Gastroesophageal sphincter (tissue), 4 donors: ENCODE measurements at places on chromosomes 2 and 18.

DNA sequence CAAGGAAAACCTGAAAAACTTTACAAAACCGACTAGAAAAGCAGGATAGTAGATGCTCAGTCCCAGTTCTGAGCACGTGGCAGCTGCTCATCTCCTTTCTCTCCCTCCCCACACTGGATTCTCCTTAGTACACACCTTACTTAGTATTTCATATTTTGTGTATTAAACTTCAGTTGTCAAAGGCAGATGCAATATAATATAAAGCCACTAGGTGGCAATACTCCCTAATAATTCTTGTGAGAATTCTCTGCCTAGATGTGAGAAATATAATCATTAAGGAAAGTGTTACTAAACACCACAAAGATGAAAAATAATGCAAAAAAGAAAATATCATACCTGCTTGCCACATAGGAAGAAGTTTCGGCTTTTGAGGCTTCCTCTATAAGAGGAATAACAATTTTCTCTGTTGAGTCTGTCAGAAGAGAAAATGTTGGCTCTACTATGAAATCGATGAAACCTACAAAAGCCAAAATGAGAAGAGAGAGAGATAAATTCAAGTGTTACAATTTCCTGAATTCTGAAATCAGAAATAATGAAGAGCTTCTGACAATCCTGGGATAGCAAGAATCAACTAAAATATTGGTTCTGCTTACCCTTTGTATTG, 200.6 kb downstream of the PPP1R1C start:
- no peak for ATAC-seq

DNA sequence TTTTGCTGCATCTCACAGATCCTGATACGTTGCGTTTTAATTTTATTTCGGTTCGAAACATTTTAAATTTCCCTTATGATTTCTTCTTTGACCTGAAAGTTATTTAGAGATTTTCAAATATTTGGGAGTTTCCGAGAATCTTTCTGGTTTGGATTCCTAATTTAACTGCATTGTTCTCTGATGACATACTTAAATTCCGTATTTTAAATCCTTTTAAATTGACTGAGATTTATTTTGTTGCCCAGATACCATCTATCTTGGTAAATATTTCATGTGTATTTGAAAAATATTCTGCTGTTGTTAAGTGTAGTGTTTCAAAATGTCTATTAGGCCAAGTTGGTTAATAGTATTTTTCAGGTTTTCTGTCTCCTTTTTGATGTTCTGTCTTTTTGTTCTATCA, 37.7 kb downstream of the MROH2A start:
- ATAC-seq = no peak

GRCh38 chr18:63288311-63288710, 31.3 kb downstream of the BCL2 start:
- ATAC-seq = no peak

- no peak for ATAC-seq
Observed at GRCh38 chr2:165390875-165391274, 78.6 kb upstream of the CSRNP3 start.

DNA sequence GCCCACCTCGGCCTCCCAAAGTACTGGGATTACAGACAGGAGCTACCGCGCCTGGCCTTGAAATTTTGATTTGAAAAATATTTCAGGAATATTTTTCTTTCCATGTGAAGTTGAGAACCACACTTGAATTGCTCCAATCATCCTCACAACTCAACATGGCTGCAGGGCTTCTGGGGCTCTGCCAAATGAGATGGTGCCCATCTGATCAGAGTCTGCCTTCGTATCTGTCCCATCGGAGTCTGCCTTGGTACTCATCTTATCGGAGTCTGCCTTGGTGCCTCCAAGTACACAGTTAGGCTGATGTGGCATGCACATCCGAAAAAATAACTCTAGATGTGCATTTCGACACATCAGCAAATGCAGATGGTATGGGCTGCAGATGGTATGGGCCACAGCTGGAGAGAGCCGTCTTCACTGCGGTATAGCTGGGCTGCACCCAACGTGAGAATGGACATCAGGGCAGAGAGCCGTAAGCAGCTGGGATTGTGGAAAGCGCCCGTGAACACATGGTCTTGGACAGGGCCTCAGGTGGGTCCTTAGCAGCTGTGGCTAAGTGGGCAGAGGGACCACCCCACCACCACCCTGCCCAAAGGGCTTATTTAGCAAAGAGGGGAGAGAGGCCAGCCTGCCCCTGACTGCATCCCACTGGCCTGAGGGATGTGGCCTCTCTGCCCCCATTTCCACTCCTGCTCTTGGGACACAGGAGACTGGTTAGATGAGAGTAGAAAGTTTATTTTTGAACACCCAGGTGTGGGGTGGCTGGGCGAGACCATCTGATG, 52.1 kb upstream of the RBM44 start:
- ATAC-seq = no peak

DNA sequence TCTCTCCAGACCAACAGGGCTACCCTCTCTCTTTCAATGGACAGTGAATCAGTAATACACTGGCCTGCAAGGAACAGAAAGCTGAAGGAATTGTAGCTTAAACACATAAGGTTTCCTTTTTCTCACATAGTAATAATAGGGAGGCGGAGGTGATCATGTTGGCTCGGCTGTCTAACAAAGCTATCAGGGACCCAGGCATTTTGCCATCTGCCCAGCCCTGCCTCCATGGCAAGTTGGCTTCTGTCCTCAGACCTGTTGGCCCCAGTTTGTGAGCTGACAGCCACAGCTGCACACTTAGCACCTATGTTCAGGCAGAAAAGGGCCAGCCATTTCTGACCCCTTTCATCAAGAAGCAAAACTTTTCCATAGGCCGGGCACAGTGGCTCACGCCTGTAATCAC, 2.0 kb upstream of the CHRNG start:
- ATAC-seq = no peak
